Spinal cord (tissue), 10 donors: ENCODE measurements at places on chromosomes 16 and 17. TPM values are rescaled to one million over a fixed set of nuclear protein-coding genes. Genes with fewer than 3 reads are reported as not detected.

- peaks cover 13% of the 10 kb centered on the region for H3K36me3 ChIP-seq
- DNase-seq, result peak; percentile 48
- H3K27me3 ChIP-seq, result no peaks in the 10 kb centered on the region
Observed at GRCh38 chr17:19867079-19867328, 732 bp downstream of the ULK2 start.

- H3K27ac ChIP-seq, result no peak overlapping the region
- no peaks in the 10 kb centered on the region for H3K27me3 ChIP-seq
- no peak for DNase-seq
- H3K4me1 ChIP-seq, result peaks cover 8% of the 10 kb centered on the region
- no peak overlapping the region for H3K4me3 ChIP-seq
Observed at GRCh38 chr16:77919761-77920415, 102.5 kb upstream of the CLEC3A start.

GRCh38 chr17:9271989-9272388, 250.7 kb downstream of the NTN1 start:
- no peak overlapping the region for H3K4me3 ChIP-seq
- H3K27ac ChIP-seq, result peak overlapping the region; percentile 57
- no peaks in the 10 kb centered on the region for H3K27me3 ChIP-seq
- no peaks in the 10 kb centered on the region for H3K36me3 ChIP-seq

DNA sequence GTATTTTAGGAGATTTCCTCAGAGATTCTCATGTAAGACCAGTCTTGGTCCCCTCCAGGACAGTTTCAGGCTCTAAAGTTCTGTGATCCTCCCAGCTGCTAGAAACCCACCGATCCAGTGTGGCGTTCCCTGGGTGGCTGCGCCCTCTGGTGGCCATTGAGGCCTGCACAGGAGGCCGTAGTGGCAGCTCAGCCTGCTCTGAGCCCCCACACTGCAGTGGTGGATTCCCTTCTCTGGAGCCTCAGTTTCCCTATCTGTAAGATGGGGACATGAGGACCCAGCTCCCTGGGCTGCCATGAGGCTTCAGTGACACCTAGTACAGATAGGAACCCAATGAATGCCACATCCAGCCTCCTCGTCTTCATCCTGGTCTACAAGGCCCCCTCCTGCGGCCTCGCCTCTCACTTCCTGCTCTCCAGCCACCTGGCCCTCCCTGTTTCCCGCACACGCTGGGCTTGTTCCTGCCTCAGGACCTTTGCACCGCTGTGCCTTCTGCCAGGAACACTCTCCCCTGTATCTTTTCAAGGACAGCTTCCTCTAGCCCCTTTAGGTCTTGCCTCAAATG, 16.5 kb downstream of the CCDC102A start:
- peaks cover 4% of the 10 kb centered on the region for H3K4me1 ChIP-seq
- H3K27ac ChIP-seq, result no peak overlapping the region
- no peaks in the 10 kb centered on the region for H3K27me3 ChIP-seq
- H3K4me3 ChIP-seq, result no peak overlapping the region

DNA sequence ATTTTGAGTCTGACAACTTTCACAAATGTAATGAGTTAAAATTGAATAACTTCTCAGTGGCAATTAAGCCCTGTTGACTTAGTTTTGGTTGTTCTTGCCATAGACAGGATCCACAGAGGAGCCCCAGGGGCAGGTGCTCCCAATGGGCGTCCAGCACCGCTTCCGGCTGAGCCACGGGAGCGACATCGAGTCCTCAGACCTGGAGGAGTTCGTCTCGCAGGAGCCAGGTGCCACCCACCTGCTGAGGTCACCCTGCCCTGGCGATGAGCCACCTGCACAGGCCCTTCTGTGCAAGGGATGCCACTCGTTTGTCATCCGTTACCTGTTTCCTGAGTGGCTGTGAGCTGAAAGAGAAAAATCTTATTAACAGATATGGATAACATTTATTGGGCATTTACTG, 10.7 kb downstream of the CCDC40 start:
- no peak overlapping the region for H3K27ac ChIP-seq
- no peaks in the 10 kb centered on the region for H3K4me1 ChIP-seq
- DNase-seq, result no peak
- no peak overlapping the region for H3K4me3 ChIP-seq
- peaks cover 69% of the 10 kb centered on the region for H3K36me3 ChIP-seq

GRCh38 chr17:44417553-44417952, 28.1 kb upstream of the ITGA2B start:
- H3K27me3 ChIP-seq, result no peaks in the 10 kb centered on the region
- peaks cover 23% of the 10 kb centered on the region for H3K36me3 ChIP-seq
- no peaks in the 10 kb centered on the region for H3K4me1 ChIP-seq
- no peak overlapping the region for H3K4me3 ChIP-seq

DNA sequence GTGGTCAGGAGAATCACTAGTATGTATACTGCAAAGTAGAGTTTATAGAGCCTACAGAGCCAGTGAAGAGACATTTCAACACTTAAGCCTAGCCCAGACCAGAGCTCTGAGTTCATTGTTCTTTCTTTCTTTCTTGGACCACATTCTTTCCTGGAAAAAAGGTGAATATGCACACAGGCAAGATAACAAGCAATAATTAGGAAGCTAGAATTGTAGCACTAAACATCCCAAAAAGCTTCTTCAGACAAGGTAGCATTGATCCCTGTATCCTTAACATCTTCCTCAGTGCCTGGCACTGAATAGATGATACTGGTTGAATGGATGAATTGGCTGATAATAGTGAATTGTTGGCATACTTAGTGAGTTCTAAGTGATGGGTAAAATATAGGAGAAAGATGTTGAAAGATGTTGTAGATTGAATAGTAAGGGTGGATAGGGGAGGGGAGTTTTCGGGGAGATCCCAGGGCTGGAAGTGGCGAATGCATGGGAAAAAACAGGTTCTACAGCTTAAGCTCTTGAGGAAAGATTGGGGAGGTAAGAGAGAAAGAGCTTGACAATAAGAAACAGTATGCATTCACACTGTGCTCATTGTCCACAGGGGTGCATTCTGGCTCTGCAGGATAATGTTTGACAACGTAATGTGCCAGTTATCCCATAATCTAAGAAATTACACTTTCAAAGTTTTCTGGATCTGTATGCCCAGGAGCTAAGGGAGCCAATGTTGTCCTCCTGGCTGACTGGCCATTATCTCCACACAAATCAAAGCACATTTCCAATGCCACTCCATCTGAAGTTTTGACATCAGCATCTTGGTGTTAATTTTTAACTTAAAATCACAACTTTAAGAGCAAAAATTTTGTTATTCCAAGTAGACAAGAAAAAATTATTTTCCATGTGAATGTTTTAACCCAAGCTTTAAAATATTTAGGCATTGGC, 35.6 kb downstream of the TUBD1 start:
- H3K27me3 ChIP-seq, result no peaks in the 10 kb centered on the region
- peaks cover under 1% of the 10 kb centered on the region for H3K4me1 ChIP-seq
- H3K27ac ChIP-seq, result no peak overlapping the region
- peaks cover 11% of the 10 kb centered on the region for H3K36me3 ChIP-seq
- DNase-seq, result no peak

GRCh38 chr16:7271486-7271885, 61.2 kb upstream of the RBFOX1 start:
- no peaks in the 10 kb centered on the region for H3K36me3 ChIP-seq
- no peak overlapping the region for H3K4me3 ChIP-seq
- H3K27ac ChIP-seq, result no peak overlapping the region
- no peaks in the 10 kb centered on the region for H3K27me3 ChIP-seq

GRCh38 chr16:64240586-64240985, 881.3 kb downstream of the CDH11 start:
- no peak overlapping the region for H3K27ac ChIP-seq
- no peaks in the 10 kb centered on the region for H3K36me3 ChIP-seq
- no peak for DNase-seq
- H3K4me3 ChIP-seq, result no peak overlapping the region
- no peaks in the 10 kb centered on the region for H3K4me1 ChIP-seq

DNA sequence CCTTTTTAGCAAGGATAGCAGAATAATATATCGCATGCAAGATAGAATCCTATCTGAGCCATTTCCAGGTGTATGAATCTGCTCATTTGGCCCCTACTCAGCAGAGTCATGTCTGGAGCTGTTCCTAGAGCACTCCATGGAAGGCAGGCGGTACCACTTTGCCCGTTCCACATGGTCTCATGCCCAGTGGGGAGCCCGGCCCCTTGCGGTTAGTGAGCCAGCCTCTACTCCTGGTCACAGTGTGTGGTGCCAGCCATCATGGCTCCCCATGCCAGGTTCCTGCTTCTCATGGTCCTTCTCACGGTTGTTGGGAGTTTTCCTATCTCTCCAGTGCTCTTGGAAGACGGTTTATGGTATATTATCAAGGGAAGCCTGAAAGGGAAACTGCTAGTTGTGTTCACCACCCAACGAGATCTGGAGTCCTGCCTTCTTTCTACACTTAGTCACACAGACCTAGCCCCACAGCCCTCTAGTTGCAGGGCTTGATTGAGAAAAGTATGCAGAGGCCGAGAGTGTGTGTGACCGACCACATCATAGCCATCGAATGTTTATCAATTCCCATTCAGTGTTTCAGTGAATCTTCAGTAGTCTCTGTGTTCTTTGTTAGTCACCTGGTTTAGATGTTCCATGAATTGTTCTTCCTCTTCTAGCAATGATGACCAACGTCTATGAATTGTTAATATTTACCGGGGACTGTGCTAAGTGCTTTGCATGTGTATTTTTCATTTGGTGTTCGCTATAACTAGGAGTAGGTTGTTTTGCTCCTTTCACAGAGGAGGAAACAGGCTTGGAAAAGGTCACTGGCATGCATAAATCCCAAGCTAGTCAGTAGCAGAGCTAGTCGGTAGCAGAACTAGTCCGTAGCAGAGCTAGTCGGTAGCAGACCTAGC, 9.6 kb downstream of the JPT2 start:
- no peaks in the 10 kb centered on the region for H3K4me1 ChIP-seq
- no peak overlapping the region for H3K4me3 ChIP-seq
- H3K27ac ChIP-seq, result no peak overlapping the region
- DNase-seq, result no peak

- no peak overlapping the region for H3K4me3 ChIP-seq
- no peaks in the 10 kb centered on the region for H3K4me1 ChIP-seq
- H3K36me3 ChIP-seq, result no peaks in the 10 kb centered on the region
Observed at GRCh38 chr17:20051624-20052023, 42.5 kb downstream of the SPECC1 start.

DNA sequence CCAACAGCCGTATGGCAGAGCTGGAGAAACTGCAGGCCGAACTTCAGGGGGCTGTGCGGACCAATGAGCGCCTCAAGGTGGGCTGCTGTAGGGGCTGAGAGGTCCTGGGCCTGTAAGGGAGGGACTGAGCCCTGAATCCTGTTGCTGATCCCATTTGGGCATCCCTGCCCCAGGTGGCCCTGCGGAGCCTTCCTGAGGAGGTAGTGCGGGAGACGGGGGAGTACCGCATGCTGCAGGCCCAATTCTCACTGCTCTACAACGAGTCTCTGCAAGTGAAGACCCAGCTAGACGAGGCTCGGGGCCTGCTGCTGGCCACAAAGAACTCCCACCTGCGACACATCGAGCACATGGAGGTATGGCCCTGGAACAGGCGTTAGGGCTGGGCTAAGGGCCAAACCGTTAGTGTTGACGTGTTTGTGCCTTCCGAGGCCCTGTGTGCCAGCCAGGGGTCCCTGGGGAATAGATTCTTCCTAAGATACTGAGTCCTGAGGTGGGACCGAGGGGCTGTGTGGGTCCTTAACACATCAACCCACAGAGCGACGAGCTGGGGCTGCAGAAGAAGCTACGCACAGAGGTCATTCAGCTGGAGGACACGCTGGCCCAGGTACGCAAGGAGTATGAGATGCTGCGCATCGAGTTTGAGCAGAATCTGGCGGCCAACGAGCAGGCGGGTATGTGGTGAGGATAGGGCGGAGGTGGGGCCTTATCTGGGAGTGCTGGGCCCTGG, 4.2 kb downstream of the RNF40 start:
- H3K4me1 ChIP-seq, result peaks cover 15% of the 10 kb centered on the region
- H3K27me3 ChIP-seq, result no peaks in the 10 kb centered on the region

DNA sequence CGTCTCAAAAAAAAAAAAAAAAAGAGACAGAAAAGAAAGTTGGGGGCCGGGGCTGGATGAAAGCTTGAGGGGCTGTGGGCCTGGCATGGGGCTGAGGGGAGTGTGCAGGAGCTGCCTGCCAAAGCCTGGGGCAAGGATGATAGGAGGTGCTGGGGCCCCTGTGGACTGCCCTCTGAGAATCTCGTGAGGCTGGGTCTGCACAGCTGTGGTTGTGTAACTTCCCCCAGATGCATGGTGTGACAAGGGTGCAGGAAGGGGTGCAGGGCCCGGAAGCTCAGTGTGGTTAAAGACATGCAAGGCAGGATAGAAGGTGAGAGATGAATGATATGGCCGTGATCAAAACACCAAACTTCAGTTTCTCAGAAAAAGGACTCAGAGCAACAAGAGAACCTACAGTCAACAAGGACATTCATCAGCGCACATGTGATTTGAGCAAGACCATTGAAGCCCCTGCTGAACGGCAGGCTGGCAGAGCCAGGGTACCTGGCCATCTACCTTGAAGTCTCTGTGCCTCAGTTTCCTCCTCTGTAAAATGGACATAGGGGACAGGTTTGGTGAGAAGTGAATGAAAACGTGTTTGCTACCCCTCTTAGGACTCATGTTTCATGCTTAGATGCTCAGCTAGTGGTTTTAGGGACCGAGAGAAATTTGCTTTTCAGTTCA, 9.6 kb downstream of the IL32 start:
- DNase-seq, result no peak
- peaks cover 7% of the 10 kb centered on the region for H3K4me1 ChIP-seq
- H3K27ac ChIP-seq, result no peak overlapping the region
- peaks cover 2% of the 10 kb centered on the region for H3K27me3 ChIP-seq
- H3K36me3 ChIP-seq, result no peaks in the 10 kb centered on the region

DNA sequence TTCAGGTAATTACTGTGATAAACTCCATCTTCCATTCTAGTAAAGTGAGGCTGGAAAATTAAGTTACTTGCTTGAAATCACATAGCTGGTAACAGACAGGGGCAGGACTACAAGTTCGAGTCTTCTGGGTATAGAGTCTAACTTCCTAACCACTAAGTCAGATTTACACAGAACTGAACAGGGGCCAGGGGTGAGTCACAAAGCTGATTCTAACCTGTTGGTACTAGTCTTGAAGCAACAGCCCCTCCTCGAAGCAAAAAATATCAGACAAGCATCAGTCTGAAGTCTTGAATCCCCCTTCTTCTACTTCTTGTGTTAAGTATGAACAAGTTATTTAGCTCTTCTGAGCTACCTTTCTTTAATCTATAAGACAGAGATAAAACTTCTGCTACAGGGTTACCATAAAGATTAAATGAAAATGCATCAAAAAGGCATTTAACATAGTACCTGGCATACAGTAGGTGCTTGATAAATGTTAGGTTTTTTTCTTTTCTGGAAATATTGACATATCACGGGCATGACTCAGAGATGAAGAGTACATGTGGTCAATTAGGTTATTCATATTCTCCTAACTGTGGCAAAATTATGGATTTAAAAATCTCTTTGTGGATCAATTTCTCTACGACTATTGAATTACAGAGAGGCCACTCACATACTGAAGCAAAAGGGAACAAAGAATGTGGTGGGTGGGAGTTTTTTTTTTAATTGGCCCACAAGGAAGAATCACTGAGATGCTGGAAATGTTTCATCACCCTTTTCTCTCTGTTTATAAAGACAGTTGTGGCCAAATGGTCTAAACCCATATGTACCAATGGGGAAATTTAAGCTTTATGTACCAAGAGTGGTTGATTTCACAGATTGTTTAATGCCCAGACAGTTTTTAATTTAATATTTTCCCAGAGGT, 266.9 kb upstream of the DYNLRB2 start:
- no peak for DNase-seq
- no peaks in the 10 kb centered on the region for H3K27me3 ChIP-seq
- no peak overlapping the region for H3K4me3 ChIP-seq
- no peaks in the 10 kb centered on the region for H3K4me1 ChIP-seq
- no peaks in the 10 kb centered on the region for H3K36me3 ChIP-seq

The ASIC2 gene
- total RNA-seq, result 6.7 TPM

The VWA3A gene
- total RNA-seq, result 21.4 TPM

The C17orf50 gene
- total RNA-seq, result not detected

The CEMP1 gene
- total RNA-seq, result 0.28 TPM

The OR3A3 gene
- total RNA-seq, result not detected

The CTRB2 gene
- not detected for total RNA-seq

The PRM1 gene
- not detected for total RNA-seq
